Activated CD4-positive, alpha-beta T cell treated with anti-CD3 and anti-CD28 coated beads for 4 hours (primary cell): ENCODE measurements at places on chromosomes 11 and 22.

GRCh38 chr11:67698247-67698646, 23.8 kb upstream of the ALDH3B2 start:
- no peak for DNase-seq

- DNase-seq = no peak
These were observed 9.3 kb upstream of the POLD3 start for GRCh38 chr11:74583024-74583624.

GRCh38 chr22:46102159-46102558, 48.2 kb upstream of the PPARA start:
- DNase-seq = no peak

DNA sequence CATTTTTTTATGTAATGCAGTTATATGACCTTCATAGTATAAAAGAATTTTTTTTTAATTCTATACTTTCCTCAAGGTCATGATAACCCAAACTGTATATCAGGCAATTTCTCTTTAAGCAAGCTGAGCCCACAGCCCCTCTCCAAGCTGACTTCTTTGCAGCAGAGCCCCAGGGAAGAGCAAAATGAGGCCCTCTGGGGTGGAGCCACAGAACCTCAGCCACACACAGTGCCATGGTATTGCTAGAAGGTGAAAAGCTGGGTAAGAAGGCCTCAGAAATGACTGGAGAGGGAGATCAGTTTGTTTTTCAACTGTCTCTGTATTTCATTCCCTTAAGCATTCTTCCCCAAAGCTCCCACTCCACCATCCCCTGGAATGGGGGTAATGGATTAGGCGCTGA, 108.8 kb downstream of the PLEKHA7 start:
- DNase-seq = no peak

GRCh38 chr11:2311353-2312133, 9.7 kb downstream of the TSPAN32 start:
- DNase-seq = no peak

GRCh38 chr11:34214961-34215805, 109.8 kb downstream of the NAT10 start:
- peak; percentile 52 for DNase-seq

DNA sequence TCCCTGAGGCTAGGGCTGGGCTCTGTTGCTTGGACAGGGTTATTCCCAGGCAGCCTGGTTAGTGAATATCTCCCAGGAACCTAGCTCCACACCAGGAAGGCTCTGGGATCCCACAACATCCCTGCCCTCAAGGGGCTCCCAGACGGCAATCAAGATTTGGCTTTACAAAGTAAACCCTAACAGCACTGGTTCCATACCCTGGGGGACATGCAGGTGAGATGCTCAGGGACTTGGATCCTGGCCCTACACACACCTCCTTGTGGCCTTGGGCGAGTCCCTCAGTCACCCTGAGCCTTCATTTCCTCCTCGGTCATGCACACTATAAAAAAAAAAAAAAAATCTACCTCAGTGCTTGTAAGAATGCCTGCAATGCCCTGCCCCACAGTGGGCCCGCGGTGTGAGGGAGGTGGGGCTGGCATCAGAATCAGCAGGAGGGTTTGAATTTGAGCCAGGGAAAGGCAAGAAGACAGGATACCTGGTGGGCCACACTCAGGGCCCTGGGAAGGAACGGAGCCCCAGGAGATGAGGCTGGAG, 86.3 kb downstream of the MORC2 start:
- DNase-seq = no peak

- DNase-seq = peak; percentile 57
These were observed 21.5 kb downstream of the CASP4 start for GRCh38 chr11:104946907-104947306.

- no peak for DNase-seq
These were observed 287.9 kb upstream of the MPPED2 start for GRCh38 chr11:30873924-30874610.

- DNase-seq = no peak
These were observed 476.9 kb upstream of the CADM1 start for GRCh38 chr11:115981104-115981481.

DNA sequence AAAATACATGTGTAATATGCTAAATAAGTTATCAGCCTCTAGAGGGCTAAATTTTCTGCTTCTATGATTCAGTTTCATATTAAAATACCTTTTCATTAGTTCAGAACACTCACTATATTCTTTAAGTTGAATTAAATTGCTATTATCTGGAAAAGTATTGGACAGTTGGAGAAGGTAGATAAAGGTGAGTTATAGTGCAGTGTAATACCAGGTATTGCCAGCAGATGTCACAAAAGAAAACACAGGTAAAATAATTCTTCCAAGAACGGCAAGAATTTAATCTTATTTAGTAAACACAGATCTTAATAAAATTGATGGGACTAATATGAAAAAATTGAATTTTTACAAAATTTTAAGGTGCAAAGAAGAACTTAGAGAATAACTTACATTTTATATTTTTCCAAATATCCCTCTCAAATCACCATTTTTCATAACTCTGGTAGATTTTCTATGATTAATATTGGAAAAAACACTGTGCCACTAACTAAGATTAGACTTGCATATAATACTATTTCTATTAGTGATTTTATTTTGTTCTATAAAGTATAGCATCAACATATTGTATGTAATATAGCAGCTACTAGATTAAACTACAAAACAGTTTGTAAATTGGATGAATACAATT, 1.7 kb upstream of the LRRC4C start:
- no peak for DNase-seq

GRCh38 chr22:50672471-50673230, at the start of gene SHANK3:
TSS of gene SHANK3 (plus strand) at chr22:50672823.
- DNase-seq = no peak

GRCh38 chr11:131819865-131820264, 449.4 kb downstream of the NTM start:
- DNase-seq = no peak

- no peak for DNase-seq
These were observed 26.7 kb upstream of the FBLN1 start for GRCh38 chr22:45475851-45476514.

- no peak for DNase-seq
These were observed 283.3 kb downstream of the CASP12 start for GRCh38 chr11:104614961-104615360.

DNA sequence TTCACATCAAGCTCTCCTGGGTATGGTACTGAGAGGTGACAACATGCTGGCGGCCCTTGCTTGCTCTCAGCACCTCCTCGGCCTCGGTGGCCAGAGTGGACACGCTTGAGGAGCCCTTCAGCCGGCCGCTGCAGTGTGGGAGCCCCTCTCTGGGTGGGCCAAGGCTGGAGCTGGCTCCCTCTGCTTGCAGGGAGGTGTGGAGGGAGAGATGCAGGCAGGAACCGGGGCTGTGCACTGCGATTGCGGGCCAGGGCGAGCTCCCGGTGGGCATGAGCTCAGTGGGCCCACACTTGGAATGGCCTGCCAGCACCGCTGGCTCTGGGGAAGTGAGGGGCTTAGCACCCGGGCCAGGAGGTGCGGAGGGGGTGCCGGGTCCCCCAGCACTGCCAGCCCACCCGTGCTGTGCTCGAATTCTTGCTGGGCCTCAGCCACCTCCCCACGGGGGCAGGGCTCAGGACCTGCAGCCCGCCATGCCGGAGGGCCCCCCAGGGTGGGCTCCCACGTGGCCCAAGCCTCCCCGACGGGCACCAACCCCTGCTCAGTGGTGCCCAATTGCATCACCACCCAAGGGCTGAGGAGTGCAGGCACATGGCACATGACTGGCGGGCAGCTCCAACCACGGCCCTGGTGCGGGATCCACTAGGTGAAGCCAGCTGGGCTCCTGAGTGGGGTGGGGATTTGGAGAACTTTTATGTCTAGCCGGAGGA, 106.2 kb downstream of the RAB38 start:
- DNase-seq = no peak

DNA sequence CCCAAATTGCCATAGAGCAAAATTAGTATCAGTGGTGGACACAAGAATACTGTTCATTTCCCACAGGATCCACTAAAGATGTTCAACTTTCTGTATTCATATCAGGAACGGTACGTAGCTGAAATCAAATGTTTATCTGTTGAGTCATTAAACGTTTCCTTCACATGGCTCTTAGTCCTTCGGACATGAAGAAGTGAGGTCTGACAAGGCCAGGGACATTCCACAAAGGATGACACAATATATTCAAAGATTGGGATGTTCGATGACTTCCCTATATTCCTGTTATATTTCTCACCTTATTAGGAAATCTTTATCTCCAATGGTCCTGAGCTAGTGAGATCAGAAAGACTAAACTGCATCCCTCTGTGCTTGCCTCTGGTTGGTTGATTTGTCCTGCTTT, 129.0 kb downstream of the ETS1 start:
- DNase-seq = no peak

DNA sequence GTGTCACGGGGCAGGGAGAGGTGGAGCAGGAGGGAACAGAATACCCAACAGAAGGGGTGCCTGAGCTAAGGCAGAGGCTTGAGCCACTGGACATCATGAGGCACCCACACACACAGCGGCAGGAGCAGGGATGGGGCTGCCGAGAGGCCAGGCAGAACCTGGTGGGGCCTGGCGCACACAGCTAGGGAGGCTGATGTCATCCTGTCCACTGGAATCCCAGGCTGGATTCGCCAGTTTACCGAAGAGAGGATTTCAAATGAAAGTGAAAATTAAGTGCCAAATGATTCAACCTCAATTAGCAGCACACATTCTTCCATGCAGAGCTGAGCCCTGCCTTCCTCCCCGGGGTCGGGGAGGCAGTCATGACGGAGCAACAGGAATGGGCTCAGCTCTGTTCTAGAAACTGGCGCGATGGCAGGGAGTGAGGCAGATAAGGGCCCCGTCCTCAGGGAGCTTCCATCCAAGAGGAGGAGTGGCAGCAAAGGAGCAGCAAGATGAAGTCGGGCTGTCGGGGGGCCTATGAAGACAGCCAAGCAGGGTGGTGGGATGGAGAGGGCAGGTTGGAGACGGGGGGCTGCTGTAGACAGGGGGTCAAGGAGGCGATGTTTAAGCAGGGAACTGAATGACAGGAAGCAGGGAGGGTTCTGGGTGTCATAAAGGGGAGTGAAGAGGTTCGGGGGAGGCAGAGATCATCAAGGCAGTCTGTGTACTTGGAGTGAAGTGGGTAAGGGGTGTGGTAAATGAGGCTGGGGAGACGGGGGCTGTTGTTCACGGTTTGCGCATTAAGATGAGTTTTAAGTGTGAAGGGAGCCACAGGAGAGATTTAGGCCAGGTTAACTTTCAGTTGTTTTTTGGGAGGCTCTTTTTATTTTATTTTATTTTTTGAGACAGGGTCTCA, 6.4 kb downstream of the RAC2 start:
- no peak for DNase-seq

DNA sequence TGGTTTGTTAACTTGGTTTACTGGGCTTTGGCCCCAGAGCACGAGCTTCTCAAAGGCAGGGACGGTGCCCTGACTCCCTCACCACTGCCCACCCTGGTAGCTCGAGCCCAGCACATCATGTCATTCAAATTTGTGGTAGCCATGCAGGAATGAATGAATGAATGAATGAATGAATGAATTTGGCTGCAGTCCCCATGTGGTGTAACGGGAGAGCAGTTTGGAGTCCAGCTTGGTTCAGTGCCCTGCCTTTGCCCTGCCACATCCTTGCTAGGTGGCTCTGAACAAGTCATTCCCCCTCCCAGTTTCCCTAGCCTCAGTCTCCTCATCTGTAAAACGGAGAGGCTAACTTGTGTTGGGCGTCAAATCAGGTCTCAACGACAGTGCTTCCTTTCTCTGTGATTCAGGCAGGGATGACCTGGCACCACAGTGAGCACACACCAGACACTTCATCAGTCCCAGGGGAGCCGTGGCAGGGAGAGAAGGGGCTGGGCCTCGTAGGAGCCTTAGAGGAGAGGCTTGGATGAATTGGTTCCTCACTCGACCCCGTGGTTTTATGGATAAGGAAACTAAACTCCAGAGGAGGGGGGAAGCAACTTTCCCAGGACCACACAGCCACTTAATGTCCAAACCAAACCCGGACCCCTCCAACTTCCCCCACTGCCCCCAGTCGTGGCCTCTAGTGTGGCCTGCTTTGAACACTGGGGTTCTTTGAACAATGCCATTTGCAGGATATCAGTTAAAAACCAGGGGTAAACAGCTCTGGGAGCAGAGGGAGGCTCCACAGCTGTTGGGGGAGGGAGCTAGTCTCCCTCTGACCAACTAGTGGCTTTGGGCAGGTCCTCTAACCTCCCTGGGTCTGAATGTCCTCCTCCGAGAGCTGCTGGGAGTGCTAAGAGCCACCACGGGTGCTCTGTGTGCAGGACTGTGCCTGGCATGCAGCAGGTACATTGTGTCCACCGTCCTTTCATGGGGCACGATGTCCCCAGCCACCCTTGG, 86.2 kb downstream of the CACNA1I start:
- DNase-seq = no peak

- no peak for DNase-seq
These were observed 7.8 kb downstream of the PRDM11 start for GRCh38 chr11:45154276-45154675.

DNA sequence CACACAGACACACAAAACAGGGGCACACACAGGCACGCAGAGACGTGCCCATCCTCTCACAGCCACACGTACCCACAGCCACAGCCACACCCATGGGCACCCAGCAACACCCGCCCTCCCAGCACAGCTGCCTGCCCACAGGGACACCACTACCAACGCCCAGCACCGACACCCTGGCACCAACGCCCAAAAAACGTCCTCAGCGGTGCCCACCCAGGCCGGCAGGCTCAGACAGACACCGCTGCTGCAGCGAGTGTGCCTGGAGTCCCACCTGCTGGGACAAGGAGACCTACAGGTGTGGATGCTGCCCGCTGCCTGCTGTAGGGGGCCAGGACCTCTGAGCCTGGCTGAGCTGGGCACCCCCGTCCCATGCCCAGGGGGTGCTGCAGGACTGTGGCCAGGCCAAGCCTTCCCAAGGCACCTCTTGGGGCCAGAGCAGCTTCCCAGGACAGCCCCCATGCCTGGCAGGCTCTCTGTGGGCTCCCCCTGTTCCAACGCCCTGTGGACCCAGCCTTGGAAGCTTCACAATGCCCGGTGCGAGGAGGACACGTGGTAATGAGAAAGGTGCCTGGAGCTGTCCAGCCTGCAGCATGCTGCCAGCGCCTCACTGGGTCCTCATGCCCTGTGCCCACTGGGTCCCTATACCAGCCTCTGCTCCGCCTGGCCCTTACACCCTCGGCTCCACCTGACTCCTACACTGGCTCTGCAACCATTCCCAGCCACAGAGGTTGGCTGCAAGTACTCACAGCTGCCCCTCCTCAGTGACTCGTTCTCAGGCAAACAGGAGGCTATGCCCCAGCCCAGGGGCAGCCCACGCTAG, 45.8 kb upstream of the TH start:
- DNase-seq = no peak

GRCh38 chr11:37409124-37409523, 811.1 kb upstream of the RAG2 start:
- no peak for DNase-seq

GRCh38 chr11:128179512-128179911, 407.8 kb downstream of the ETS1 start:
- no peak for DNase-seq
